ENCODE measurements at places on chromosomes 7 and 10. TPM values are rescaled to one million over a fixed set of nuclear protein-coding genes. Genes with fewer than 3 reads are reported as not detected.
A peak's percentile ranks its signal among the peaks of the same experiment; 100 is the strongest.

HACD1 gene
- total RNA-seq, result 1.9 TPM

- no peaks in the 10 kb centered on the region for H3K36me3 ChIP-seq
- no peak overlapping the region for H3K4me3 ChIP-seq
- H3K27ac ChIP-seq, result no peak overlapping the region
Measured at GRCh38 chr10:120279196-120279595, 177.8 kb upstream of the PLPP4 start.

DNA sequence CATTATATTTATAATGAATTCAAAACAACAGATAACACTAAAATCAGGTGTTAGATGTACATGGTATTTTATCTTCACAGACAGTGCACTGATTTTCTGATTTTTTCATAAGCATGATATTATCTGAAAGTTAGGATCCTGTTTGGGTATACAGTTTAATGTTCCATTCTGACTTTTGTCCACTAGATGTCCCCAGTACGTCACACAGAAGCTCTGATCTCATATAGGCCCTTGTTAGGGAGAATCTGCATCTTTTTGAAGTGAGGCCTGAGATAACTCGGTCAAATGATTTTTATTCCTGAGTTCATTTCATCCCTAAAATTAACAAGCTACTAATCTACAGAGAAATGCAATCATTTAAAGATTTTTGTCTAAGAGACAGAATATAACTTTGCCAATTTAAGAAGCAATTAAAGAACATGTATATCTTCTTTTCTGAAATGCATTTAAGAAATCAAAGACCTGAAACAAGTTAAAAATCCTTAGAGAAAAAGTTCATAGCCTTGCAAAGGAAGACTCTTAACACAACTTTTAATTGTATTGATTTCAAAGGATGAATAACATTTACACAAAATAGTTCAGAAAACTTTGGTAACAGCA, 72.0 kb upstream of the TES start:
- peaks cover 2% of the 10 kb centered on the region for H3K27me3 ChIP-seq
- H3K36me3 ChIP-seq, result no peaks in the 10 kb centered on the region
- DNase-seq, result peak; percentile 34
- H3K4me1 ChIP-seq, result peaks cover 9% of the 10 kb centered on the region
- H3K27ac ChIP-seq, result no peak overlapping the region

DNA sequence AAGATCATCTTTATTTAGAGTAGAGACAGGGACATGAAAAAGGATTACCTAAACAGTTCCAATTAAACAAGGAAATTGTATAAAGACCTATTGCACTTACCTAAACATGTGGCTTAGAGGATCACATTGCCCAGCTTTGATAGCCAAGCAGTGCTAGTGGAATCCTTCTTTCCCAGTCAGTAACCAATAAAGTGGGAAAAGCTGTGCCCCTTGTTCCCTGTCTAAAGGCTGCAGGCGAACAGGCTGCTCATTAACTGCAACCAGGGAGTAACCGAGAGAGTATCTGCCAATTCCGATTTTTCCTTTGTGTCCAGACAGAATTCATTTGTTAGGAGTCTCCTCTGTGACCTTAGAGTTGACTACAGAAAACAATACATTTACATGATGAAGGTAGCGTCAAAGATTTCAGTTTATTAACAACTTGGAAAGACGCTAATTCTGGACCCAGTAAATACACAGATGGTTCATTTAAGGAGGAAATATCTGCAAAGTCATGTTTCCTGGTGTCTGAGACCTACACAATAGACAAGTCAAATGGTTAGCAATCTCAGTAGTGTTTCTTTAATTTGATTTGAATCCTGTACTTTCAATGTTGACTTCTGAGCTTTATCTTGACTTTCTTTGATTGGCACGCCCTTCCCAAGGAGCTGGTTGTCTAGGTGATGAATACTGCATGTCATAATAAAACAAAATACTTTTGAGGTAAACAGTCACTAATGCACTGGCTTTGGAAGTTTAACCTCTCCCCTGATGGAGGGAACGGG, 57.3 kb upstream of the MET start:
- no peaks in the 10 kb centered on the region for H3K4me1 ChIP-seq
- H3K27me3 ChIP-seq, result peaks cover 21% of the 10 kb centered on the region
- H3K27ac ChIP-seq, result no peak overlapping the region
- DNase-seq, result no peak
- no peaks in the 10 kb centered on the region for H3K36me3 ChIP-seq

DNA sequence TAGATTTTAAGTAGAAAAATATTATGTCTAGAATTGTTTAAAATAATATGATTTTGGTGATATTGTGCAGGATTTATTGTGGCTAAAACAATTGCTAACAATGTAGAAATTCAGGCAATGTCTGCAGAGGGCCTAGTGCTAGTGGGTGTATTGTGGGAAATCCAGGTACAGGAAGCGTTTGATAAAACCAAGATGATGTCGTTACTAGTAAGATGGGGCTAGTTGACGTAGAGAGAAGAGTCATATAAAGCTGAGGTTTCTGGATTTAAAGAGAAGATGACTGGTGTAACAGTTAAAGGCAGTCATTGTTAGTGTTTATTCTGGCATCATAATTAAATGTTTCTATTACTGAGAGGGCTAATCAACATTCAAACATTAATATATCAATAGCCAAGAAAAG, 43.5 kb downstream of the ADK start:
- DNase-seq, result no peak
- H3K27ac ChIP-seq, result no peak overlapping the region
- no peak overlapping the region for H3K4me3 ChIP-seq

GRCh38 chr10:113454341-113455061, 98.4 kb upstream of the HABP2 start:
- H3K27me3 ChIP-seq, result peaks cover 14% of the 10 kb centered on the region
- H3K4me3 ChIP-seq, result no peak overlapping the region

DNA sequence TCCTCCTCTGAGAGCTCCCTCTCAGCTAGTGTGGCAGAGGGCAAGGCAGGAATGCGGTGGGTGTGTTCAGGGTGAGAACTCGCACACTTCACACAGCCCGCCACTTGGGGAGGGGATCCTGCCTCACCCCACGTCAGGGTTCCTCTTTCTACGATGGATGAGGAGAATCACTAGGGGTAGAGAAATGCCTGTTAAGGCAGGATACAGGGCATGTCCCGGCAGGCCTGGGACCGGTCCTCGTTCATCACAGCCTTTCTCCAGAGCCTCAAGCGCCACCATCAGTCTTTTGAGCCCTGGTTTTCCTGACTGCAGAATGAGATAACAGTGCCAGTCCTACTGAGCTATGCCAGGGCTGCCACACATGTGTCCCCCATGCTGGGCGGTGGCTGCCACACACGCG, 546.7 kb upstream of the ADARB2 start:
- no peak for DNase-seq
- no peak overlapping the region for H3K4me3 ChIP-seq
- peaks cover 16% of the 10 kb centered on the region for H3K27me3 ChIP-seq
- H3K4me1 ChIP-seq, result no peaks in the 10 kb centered on the region
- no peaks in the 10 kb centered on the region for H3K36me3 ChIP-seq
- H3K27ac ChIP-seq, result no peak overlapping the region

DNA sequence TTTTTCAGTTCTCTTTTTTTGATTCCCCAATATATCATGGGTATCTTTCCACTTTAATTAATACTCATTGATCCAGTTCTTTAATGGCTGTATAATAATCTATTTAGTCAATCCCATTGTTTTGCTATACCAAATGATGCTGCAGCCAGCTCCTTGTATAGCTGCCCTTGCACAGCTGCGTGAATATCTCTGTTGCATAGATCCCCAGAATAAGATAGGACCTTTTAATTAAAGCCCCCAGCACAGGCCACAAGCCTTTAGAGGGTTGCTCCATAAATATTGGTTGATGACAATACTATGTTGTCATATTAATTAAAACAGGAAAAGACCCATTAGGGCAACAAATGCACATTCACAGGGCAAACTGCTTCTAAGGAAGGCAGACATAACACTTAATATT, 57.9 kb downstream of the BUB3 start:
- no peaks in the 10 kb centered on the region for H3K4me1 ChIP-seq
- no peak overlapping the region for H3K4me3 ChIP-seq
- H3K36me3 ChIP-seq, result peaks cover 35% of the 10 kb centered on the region
- H3K27ac ChIP-seq, result no peak overlapping the region

FXYD4 gene
- total RNA-seq, result not detected

FFAR4 gene
- total RNA-seq, result not detected

DNA sequence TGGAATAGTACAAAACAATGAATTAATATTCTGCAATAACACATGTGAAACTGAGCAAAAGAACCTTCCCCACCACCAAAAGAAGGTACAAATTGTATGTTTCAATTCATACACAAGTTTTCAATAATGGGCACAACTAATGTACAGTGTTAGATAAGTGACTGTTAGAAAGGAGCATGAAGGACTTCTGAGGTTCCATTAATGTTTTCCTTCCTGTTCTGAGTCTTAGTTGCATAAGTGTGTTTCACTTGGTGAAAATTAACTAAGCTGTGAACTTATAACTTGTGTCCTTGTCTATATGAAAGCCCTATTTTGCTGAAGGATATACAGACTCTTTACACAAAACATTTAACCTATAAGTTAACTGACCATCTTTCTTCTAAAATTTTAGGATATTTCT, 8.2 kb downstream of the GSAP start:
- H3K4me1 ChIP-seq, result peaks cover 2% of the 10 kb centered on the region
- no peak for DNase-seq
- H3K4me3 ChIP-seq, result no peak overlapping the region
- no peak overlapping the region for H3K27ac ChIP-seq

PRKCQ gene
- 49.5 TPM for total RNA-seq

GRCh38 chr10:97518301-97519043, 19.7 kb downstream of the UBTD1 start:
- no peaks in the 10 kb centered on the region for H3K27me3 ChIP-seq
- no peaks in the 10 kb centered on the region for H3K36me3 ChIP-seq
- no peak overlapping the region for H3K27ac ChIP-seq
- DNase-seq, result no peak
- H3K4me3 ChIP-seq, result no peak overlapping the region
- H3K4me1 ChIP-seq, result no peaks in the 10 kb centered on the region

- H3K4me1 ChIP-seq, result peaks cover 3% of the 10 kb centered on the region
- DNase-seq, result no peak
Measured at GRCh38 chr10:49109669-49110340, 5.5 kb downstream of the VSTM4 start.

NODAL gene
- total RNA-seq, result not detected

GRCh38 chr10:42630537-42631134, 7.7 kb downstream of the ZNF33B start:
- no peak overlapping the region for H3K4me3 ChIP-seq
- DNase-seq, result no peak
- peak overlapping the region; percentile 64 for H3K27ac ChIP-seq

DNA sequence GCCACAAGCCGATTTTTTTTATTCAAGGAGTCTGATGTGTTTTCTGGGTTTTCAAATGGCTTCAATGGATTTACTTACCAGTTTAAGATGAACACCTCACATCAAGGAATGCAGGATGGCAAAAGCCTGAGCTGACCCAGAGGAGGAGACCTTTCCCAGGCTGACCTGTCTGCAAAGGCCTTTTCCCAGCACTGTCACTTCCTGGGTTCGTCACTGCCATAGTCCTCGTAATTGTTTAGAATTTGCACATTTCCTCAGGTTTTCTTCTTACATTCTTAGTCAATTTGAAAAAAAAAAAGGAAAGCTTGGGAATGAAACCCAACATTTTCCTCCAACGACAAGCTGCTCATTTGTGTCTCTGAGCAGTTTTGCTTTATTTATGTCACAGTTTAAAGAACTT, 42.0 kb downstream of the PTER start:
- no peak for DNase-seq
- H3K36me3 ChIP-seq, result peaks cover 10% of the 10 kb centered on the region
- H3K27ac ChIP-seq, result no peak overlapping the region
- H3K4me3 ChIP-seq, result no peak overlapping the region

GRCh38 chr10:80351220-80351619, 5.3 kb downstream of the DYDC1 start:
- H3K27me3 ChIP-seq, result peaks cover 25% of the 10 kb centered on the region
- H3K4me3 ChIP-seq, result no peak overlapping the region
- no peaks in the 10 kb centered on the region for H3K4me1 ChIP-seq
- no peak for DNase-seq
- no peaks in the 10 kb centered on the region for H3K36me3 ChIP-seq

DNA sequence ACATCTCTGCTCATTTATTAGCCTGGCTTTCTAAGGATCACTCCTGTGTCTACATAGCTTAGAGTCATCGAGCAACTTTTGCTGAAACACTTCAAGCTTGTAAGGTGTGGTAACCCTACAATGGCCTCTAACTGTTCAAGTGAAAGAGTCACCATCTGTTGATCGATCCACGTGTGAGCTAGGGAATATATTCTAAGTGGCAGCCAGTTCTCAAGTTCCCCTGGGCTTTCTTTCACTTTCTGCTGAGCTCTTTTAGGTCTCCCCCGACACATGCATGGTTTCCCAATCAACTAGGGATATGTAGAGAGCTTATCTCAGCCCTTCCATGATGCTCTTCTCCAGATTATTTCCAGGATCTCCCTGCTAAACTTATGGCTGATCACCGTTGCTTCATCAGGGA, 15.5 kb downstream of the AOAH start:
- H3K4me3 ChIP-seq, result no peak overlapping the region
- no peaks in the 10 kb centered on the region for H3K27me3 ChIP-seq
- peaks cover 11% of the 10 kb centered on the region for H3K36me3 ChIP-seq
- peaks cover 30% of the 10 kb centered on the region for H3K4me1 ChIP-seq
- H3K27ac ChIP-seq, result no peak overlapping the region

DNA sequence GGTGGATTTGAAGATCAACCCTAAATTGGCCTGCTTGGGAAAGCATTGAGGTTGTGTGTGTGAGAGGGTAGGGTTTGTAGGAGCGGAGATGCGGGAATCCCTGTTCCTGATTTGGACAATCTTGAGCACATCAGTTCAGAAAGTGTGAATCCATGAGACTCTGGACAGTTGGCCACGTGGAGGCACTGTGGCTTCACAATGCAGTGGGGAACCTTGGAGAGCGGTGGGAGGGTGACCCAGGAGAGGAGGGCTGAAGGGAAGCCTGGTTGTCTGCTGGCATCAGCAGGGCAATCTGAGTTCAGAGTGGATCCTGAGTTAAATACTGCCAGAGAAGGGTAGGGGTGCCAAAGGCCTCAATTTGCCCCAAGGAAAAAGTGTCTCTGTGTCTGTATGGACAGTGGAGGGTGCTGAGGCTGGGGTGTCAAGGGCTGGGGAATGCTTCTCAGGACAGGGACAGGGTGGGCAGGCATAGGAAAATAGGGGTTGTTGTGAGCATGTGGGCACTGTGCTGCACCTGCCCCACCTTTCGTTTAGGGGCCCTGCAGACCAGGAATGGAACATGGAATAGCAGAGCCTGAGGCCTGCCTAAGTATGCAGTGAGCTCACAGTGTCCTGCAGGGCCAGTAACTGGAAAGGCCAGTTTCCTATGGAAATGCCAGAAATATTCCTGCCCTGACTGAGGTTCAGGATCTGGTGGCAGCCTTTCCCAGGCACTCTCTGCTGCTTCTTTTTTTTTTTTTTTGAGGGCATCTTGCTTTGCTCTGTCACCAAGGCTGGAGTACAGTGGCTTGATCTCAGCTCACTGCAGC, 162.9 kb upstream of the PRSS58 start:
- DNase-seq, result peak; percentile 33
- H3K4me3 ChIP-seq, result no peak overlapping the region
- no peak overlapping the region for H3K27ac ChIP-seq
